ENCODE measurements at places on chromosomes 16 and 17.

DNA sequence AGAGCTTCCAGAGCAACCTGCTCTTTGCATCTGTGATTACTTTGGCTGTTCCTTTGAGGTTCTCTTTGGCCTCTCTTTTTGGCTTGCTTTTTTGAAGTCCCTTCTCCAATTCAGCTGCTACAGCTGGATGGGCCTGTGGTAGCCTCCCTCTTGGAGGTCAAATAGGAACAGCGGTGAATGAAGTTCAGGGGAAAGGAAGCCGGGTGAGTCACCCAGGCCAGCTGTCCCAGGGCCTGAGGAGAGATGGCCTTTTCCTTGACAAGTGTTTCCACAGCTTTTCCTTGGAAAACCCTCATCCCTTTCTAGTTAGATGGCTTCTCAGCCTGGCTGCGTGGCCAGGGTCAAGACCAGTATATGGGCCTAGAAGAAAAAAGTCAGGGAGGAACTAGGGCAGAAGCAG is 103.1 kb downstream of the STX8 start:
- DNase-seq, result no peak

GRCh38 chr16:67672306-67672705 is 5.7 kb downstream of the C16orf86 start:
- DNase-seq, result no peak

DNA sequence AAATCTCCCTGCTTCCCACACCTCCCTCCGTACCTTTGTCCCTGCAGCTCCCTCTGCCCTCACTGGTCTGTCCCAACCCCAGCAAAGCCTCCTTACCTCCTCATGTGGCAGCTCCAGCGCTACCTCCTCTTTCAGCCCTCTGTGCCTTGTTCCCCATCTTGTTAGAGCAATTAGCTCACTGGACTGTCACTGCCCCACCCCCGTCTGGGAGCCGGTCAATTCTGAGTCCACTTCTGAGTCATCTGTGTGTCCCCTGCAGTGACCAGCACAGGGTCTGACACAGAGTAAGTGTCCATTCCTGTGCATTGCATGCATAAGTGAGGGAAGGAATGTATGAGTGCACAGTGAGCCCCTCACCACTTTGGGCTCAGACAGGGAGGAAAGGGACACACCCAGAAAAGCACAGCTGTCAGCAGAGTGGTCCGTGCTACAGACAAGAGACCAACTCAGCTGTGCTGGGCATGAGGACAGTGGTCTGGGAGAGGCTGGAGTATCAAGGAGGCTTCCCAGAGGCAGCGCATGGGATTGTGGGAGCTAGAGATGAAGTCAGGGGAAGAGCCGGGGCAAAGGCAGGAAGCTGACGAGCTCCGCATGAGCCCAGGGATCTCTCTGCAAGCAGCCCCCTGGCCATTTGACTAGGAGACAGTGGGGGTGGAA is 45.9 kb downstream of the PITPNM3 start:
- no peak for DNase-seq

DNA sequence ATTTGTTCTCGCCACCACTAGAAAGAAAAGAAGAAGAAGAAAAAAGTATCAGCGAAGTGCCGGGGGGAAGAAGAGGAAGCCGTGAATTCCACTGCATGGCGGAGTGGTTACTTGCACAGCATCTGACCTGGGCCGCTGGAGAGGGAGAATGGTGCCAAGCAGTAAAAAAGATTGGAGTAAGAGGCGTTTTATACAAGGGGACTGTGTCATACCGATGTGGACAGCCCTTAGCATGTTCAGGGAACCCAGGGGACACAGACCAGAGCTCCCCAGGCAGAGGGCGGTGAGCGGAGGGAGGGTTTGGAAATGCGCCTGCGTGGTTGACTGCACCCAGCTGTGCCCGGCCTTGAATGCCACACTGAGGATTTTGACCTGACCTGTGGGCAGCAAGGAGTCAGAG is 52.8 kb downstream of the PLXDC1 start:
- no peak for DNase-seq

DNA sequence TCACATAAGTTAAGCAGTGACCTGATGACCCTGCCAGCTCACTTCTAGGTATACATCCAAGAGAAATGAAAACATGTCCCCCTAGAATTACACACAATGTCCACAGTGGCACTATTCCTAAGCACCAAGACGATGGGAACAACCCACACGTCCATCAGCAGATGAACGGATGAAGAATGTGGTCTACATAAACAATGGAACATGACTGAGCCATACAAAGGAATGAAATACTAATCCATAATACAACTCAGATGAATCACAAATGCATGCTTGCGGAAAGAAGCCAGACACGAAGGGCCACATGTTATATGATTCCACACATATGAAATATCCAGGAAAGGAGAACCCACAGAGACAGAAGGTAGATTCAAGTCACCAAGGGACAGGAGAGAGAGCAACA is 17.4 kb downstream of the USP22 start:
- DNase-seq, result no peak

GRCh38 chr17:28874750-28875149 is 19.9 kb downstream of the ERAL1 start:
- DNase-seq, result no peak

DNA sequence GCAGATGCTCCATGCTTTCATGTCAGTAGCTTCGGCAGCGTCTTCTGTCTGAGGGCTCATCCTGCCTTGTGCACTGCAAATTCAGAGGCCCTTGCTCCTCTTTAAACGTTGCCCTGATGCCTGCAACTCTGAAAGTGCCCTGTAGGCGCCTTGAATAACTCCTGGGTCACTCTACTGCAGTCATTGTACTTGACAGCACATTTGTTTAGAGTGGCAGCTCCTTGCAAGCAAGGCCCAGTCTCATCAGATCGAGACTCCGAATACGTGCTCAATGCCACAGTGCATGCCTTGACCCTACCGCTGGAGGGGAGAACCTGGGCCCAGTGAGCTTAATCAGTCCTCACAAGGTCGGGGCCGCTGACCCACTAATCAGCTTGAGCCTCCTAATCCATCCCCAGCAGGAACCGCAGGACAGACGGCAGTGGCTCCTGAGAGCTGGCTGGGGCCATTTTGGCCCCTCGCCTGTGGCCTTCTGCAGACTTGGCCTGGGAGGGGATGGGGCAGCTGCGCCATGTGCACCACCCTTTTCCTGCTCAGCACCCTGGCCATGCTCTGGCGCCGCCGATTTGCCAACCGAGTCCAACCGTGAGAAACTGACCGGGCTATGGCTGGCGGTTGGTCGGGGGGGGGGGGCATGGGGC is at the start of gene PRCD:
PRCD (plus strand) TSS at position 414 of the 641 bp plus-strand sequence; CDS start at position 512, 98 bp downstream.
- no peak for DNase-seq

DNA sequence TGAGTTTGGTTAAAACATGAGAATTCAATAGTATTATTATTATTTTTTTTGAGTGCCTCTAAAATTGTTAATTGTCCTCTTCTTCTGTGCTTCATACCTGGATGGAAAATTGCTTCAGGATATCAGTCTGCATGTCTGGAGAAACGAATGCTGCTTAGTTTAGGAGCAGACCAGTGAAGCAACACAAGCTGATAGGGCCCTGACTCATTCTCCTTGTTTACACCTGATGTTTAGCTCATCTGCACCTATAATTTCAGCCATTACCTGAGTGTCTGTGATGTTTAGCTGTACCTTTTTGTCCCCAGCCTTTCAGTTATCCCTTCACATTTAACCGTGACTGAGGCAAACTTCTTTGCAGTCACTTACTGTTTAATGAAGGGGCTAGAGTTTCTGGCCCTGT is 14.8 kb downstream of the SNTB2 start:
- DNase-seq, result no peak

- DNase-seq, result no peak
Observed at GRCh38 chr17:36723459-36724025, 122.2 kb downstream of the MRM1 start.

DNA sequence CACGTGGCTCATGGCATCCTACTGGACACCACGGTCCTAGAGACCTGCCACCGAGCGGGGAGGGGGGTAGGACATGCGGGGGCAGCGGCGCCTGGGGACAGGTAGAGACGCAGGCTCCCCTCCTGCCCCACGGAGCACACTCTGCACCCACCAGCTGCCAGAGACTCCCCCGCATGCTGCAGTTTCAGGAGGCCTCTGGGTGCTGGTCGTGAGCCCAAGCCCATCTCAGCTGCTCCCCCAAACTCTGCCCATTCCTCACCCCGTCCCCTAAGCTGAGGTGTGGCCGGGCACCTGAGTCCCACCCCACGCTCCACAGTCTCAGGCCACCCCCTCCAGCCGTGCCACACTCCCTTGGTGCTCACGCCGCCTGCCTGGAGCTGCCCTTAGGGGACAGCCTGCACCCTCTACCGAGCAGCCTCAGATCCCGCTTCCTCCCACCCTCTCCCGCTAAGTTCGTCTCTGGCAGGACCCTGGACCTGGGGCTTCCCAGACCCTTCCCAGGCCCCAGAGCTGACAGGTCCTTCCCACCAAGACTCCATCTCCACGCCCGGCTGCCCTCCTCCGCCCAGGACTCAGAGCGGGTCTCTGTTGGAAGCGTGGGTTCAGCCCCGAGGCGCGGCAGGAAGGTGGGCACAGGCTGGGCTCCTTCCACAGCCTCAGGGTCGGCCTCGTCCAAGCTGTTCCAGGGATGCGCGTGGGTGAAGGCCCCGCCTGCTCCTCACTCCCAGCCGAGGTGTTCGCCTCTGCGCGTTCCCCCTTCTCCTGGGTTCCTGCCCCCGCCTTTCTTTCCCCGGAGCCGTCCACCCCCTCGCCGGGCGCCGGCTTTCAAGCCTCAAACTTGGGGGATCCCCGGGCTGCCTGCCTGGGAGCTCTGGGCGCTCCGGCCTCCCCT is 1.3 kb downstream of the RAB40B start:
- no peak for DNase-seq

DNA sequence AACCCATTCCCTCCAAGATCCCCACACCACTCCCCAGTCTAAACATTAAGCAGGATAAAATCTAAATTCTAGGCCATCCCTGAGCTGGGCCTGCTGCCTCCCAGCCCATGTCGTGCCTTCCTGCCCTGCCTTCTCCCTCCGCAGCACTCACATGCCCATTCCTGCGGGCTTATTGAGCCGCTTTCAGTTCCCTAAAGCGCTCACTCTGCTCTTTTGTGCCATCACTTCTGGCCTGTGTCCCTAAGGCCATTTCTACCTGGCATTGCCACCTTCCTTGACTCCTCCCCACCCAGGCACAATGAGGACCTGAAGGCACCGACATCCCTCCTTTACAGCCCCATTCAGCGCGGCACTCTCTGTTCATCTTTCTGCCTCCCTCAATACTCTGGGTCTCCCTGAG is 13.0 kb upstream of the RAB5C start:
- DNase-seq, result no peak

DNA sequence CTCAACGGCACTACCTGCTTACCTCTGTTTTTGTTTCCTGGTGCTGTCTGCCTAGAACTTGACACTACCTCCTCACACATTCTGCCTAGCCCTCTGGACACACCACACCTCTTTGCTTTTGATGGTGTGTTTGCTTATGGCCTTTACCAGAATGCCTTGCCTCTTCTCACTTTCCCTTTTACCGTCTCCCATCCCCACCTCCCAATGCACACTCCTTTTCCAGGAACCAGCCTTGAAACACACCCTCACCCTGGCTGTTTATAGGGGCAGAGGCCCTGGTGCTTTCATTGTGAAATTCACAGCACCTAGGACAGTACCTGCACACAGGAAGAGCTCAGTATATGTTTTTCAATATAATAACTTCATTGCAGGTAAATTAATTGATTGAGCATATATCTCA is 56.2 kb downstream of the MAP2K6 start:
- no peak for DNase-seq

- DNase-seq, result no peak
Observed at GRCh38 chr16:5041600-5042133, 7.9 kb upstream of the NAGPA start.
